ENCODE measurements at places on chromosomes 3 and 15.

- DNase-seq = no peak
Measured at GRCh38 chr3:53255423-53255774, 423 bp downstream of the TKT start.

DNA sequence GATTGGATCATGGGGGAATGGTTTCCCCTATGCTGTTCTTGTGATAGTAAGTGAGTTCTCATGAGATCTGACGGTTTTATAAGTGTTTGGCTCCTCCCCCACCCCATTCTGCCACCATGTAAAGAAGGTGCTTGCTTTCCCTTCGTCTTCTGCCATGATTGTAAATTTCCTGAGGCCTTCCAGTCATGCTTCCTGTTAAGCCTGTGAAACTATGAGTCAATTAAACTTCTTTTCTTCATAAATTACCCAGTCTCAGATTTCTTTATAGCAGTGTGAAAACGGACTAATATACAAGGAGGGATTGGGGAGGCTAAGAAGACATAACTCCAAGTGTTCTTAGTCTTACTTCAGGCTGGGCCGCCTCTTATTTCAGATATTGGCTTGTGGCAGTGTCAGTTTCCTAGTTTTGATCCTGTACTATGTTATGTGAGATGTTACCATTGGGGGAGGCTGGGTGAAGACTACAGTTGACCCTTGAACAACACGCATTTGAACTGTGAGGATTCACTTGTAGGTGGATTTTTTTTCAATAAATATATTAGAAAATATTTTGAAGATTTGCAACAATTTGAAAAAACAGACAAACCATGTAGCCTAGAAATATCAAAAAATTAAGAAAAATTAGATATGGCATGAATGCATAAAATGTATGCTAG is 44.9 kb downstream of the NMD3 start:
- no peak for DNase-seq

DNA sequence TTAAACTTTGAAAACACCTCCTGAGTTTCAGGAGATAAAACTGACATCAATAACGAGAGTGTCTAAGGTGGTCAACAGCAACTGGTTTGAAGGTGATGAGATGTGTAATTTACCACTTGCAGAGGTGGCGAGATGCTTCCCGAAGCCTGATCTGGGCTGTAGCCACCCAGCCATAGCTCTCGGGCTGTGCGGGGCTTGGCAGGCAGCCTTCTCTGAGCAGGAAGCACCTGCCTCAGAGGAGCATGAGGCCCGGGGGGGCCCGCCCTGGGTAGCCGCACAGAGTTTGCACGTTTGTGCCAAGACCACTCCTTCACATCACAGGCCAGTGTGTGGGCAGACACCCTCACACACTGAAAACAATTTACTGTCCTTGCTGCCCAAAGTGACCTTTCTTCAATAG is 220.3 kb downstream of the CACNA2D3 start:
- DNase-seq = no peak

DNA sequence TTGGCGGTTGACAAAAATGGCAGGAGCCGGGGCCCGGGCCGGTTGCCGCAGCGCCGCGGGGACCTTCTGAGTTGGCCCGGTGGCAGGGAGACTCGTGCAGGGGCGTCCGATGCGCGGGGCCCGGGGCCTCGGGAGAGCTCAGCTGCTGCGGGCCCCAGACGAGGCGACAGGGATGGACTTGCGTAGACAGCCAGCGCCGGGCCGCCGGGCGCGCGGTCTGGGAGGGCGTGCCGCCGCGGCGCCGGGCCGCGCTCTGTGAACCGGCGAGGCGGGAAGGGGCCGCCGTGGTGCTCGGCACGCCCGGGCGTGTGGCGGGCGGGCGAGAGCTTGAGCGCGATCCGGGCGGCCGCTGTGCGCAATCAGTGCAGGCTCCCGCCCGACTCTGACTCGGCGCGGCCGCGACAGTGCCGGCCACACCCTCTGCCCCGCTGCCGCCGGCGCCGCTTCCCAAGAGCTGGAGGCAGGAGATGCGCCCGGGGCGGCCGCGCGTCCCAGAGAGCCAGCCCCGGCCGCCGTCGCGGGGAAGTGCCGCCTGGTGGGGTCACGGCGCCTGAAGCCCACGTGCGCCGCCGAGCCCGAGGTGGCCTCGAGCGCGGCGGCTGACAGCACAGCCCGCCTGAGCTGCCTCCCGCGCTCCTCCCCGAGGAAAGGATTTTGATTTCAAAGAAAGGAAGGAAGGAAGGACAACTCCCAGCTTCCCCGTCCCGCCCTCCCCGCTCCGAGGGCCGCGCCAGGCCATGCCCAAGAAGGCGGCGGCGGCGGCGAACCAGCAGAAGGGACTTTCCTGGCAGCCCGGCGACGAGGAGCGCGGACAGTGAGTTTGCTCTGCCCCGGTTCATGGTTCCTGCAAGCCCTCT is 657 bp downstream of the TLNRD1 start:
- DNase-seq = peak; percentile 43

DNA sequence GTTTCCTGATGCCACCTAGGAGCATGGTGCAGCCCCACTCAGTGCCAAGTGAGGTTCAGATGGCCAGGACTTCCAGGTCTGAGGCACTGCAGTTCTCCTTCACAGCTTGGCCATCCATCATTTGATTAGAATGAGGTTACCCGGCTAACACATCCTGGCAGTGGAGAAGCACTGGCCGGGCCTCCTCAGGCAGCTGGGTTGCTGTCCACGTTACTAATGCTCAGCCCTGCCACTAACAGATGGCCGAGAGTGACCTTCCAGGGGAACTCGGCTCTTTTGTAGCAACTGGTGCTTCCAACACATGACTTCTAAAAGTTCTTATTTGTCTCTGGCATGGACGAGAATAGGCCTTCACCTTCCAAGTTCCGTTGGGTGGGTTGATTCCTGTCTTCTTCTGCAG is 204.6 kb upstream of the CFAP20DC start:
- no peak for DNase-seq

DNA sequence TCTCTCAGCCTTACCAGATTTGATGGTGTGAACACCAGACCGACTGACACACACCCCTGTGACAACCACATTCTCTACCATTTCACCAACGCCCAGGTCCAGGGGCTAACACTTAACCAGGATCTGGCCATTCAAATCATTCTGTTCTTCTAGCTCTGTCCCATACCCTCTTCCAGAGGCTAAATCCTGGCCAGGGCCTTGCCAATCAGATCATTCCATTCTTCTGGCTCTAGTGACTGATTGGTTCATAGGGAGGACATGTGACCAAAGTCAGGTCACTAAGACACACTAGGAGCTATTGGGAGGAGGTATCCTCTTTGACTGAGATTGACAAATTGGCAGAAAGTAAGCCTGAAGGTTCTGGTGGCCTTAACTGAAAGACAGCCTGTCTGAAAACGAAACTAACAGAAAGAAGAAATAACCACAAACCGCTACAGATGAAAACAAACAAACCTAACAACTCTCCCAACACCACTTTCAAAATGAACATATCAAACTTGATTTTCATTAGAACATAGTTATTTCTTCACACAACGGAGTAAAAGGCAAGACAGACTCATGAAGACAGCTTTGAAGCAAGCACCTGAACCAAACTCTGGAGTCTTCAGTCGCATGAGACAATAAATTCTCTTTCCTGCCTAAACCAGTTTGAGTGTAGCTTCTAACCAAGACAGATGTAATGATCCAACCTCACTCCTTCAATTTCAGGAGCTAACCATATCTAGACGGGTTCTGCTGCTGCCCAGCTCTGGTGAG is 68.5 kb downstream of the TRANK1 start:
- no peak for DNase-seq

DNA sequence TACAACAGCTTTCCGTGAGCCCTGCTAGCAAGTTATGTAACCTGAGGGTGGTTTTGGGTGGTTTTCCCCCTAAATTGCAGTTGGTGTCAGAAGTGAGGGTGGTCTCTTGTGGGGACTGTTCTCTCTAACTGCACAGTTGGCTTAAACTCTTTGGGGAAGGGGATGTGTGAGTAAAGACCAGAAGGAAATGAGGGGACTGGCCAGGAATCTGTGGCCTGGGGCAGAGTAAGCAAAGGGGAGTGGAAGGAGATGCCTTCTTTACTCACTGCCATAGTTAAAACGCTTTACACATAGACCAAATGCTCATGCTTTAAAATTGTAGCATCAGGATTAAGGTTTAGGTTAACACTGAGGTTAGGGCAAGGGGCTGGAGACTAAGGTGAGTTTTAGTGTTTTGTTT is 21.2 kb upstream of the XIRP1 start:
- DNase-seq = no peak

Measured in stimulated activated CD4-positive, alpha-beta T cell treated with anti-CD3 and anti-CD28 coated beads, Interleukin-1b, Interleukin-23, amount 100 ng/mL, for 4 hours (primary cell).